ENCODE measurements at places on chromosomes 4 and X.

- peak; percentile 97 for DNase-seq
These were observed 186.5 kb downstream of the BANK1 start for GRCh38 chr4:101977076-101977475.

- DNase-seq = no peak
These were observed 2.8 kb downstream of the NKX6-1 start for GRCh38 chr4:84496331-84496705.

DNA sequence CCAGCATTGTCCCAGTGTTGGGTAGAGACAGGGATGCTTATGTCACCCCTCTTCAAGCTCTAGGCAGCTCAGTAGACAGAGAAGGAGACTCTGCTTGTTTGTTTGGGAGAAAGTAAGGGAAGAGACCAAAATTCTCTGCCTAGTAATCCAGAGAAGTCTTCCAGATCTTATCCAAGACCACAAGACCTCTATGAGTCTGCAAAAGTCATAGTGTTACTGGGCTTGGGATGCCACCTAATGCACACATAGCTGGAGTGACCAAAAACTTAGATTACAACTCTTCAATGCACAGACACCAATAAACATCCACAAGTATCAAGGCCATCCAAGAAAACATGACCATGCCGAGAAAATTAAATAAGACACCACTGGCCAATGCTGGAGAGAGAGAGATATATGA lies 205.5 kb downstream of the UNC5C start:
- DNase-seq = no peak

- no peak for DNase-seq
These were observed 119.4 kb upstream of the C1GALT1C1 start for GRCh38 chrX:120749141-120749846.

DNA sequence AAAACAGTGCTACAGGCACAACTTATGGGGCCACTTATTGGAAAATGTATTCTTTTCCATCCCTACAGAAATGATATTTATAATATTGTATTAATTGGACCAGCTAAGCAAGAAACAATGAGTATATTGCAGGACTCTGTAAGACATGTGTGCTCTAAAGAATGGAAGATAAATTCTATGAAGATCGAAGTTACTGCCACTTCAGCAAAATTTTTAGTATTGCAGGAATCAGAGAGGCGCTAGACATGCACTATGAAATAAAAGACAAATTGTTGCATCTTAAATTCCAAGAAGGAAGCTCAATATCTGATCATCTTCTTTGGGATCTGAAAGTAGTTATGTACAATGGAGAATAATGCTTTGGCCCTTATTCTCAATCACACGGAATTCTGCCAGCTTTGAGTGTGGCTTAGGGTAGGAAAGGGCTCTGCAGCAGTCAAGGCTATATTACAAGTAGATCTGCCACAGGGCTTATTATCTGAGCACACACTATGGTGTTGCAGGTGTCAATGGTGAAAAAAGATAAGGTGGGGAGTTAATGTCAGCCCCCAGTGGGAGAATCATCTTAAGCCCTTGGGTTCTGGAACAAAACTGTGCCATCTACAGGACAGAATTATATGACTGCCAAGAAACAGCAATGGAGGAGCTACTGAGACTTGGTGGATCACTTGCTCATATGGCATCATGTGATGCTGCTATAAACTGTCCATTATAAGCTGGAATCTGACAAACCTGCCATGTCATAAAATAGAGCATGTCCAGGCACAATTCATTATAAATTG lies 334.0 kb upstream of the NDST3 start:
- DNase-seq = no peak

DNA sequence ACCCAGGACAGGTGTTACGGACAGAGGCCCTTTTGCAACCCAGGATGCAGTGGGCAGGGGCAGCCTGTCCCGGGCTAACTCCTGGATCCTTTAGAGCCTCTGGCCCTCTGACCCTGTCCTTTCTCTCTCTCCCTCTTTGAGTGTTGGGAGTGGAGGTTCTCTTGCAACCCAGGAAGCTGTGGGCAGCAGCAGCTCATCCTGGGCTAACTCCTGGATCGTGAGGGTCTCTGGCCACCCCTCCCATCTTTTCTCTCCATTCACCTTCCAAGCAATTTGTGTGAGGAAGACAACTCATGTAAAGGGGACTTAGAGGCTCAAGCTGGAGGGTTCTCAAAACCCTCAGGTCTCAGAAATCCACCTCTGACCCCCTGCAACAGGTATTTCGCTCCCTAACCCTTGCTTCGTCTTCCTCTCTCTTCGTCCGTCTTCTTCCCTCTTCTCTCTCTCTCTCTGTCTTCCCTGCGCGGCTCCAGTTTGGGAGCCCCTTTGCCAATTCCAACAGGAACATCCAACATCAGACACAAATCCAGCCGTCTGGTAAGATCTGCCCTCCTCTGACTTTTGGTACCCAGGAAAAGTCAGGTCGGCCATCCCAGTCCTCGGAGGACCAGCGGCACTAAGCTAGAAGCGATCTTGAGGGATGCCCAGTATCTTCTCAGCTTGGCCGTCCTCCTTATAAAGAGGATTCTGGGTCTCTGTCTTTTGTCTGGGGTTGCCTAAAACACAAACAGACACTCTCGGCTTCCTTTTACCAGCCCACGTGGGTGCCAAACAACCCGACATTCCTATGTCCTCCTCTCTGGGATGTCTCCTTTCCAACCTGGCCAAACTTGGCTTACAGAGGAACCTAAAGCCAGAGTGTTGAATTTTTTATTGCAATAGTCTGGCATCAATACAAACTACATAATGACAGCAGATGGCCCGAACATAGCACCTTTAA lies 7.9 kb downstream of the ASMTL start:
- no peak for DNase-seq

DNA sequence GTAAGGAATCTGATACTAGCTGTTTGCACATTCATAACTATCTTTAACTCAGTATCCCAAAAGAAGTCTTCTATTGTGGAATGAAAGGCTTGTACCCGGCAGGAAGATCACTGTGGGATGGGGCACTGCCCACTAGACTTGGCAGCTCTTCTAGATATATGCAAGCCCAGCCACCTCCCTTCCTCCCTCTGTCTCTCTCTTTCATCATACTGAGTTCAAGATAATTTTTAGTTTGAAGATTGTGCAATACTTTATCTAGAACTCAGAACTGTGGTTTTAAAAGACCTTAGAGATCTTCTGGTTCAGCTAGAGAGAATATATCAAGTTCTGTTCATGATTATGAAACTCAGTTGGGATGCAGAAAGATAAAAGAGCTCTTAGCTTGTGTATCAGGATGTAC lies 22.5 kb upstream of the GPR34 start:
- DNase-seq = no peak
